ENCODE measurements at places on chromosomes 2 and 18.

DNA sequence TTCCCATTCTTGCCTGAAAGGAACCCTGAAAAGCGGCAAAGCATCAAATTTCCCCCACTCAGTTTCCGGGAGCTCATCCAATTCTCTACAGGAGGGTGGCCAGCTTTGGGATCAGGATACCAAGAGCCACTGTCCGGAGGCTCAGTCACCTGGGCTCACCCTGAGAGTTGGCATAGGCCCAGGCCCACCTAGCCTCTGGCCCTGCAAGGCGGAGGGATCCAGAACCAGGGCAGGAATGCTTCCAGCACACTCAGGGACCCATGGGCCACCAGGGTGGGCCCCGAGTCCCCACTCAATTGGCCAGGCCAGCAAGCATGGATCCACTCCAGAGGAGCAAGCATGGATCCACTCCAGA lies 432.9 kb upstream of the MYT1L start:
- DNase-seq, result no peak

GRCh38 chr2:28628506-28628905 lies 123.1 kb upstream of the PPP1CB start:
- DNase-seq, result no peak

DNA sequence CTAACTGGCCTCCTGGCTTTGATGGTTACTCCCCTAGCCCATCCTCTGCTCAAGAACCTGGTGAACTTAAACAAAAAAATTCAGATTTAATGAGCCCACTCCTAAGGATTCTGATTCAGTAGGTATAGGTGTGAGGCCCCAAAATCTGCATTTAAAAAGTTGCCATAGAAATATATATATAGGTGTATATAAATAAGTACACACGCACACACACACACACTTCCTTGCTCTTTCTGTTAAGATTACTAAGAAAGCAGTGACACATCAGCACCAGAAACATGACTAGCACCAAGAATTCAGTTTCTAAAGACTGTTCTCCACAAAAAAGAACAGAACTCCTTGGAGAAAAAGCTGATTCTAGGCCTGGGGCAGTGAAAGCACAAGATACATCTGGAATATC lies 17.8 kb downstream of the EML6 start:
- no peak for DNase-seq

- no peak for DNase-seq
These were observed 63.4 kb downstream of the EMX1 start for GRCh38 chr2:72980535-72981217.

GRCh38 chr2:204024906-204025475 lies 88.4 kb downstream of the ICOS start:
- DNase-seq, result no peak

DNA sequence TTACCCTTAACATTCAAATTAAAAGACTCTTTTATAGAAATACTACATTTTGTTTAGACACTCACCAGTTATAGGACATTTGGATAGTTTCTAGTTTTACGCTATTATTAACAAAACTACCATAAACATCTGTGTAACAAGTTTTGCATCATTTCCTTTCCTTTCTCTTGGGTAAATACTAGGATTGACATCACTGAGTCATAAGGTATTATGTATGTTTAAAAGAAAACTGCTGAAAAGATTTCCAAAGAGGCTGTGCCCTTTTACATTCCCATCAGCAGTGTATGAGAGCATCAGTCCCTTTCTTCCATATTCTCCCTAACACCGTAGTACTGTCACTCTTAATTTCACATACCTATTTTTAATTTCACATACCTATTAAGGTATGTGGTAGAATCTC lies 130.6 kb downstream of the USP34 start:
- DNase-seq, result no peak

DNA sequence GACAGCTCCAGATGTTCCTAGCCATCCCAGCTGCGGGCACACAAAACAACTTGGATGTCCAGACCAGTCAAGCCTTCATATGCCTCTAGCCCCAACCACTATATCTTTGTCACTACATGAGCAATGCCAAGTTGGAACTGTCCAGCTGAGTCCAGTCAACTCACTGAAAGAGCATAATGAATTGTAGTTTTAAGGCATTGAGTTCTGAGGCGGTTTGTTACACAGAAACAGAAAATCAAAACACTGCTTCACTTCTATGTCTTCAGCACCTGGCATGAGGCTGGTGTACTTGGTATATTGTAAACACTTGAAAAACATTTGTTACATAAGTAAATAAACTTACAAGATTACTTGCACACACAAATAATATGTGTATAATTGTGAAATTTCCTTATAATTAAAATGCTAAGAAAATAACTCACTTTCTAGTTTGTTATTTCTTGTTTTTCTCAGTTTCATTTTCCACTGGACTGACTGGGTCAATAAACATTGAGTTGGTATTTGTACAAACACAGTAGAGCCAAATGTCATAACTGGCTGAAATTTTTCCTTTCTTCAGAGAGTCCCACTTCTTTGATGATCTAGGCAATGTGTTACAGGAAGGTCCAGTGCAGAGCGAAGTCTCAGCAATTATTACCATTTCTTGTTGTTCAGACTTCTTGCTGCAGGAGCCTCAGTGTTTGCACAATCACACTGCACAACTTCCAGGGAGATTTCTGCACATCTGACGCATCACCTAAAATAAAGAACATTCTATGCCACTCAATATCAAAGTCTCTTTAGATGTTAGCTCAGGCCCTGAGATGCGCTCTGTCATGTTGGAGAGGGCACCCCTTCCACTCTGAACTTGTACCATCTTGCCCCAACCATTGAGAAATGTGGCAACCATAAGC lies 38.2 kb upstream of the DPP4 start:
- no peak for DNase-seq

DNA sequence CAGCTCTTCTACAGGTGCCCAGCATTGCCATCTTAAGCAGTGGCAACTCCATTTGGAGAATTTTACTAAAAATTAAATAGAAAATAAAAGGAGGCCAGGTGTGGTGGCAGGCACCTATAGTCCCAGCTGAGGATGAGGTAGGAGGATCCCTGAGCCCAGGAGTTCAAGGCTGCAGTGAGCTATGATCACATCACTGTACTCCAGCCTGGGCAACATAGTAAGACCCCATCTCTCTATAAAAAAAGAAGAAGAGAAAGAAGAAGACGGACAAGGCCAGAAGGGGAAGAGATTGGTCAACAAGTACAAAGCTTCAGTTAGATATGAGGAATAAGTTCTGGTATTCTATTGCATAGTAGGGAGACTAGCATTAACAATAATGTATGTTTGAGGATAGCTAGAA lies 21.7 kb upstream of the HNRNPA3 start:
- no peak for DNase-seq

DNA sequence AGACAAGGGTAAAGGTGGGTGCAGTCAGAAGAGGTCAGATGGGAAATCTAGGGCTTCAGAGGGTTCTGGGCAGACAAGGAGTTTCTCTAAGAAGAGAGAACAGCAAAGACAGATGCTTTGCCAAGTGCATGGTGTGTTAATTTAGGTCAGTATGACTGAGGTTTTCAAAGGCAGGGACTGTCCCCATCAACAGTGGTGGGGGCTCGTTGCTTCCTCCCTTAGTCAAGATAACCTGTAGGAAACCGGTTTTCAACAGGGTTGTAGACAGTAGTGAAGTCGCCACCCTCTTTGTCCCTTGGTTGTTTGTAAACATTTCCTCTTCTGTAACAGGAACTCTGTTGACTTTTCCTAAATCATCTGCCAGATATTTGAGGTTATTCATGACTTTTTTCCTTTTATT lies 11.6 kb downstream of the RAB12 start:
- DNase-seq, result no peak

DNA sequence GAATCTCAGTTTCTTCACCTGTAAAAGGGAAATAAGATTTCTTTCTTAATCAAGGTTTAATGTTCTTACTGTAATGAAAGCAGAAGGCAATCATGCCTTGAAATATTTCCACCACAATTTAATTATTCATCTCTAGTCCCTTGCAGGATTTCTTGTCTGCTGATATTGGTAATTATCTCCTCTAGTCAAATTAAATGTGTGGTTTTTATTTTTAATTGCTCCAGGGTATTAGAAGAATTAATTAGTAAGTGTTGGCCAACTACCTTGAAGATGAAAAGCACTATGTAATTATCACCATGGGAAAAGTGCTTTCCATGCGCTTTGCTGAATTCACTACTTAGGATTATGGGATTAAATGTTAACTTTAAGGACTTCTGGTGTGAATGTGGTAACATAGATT lies 8.7 kb upstream of the LAPTM4A start:
- DNase-seq, result no peak

DNA sequence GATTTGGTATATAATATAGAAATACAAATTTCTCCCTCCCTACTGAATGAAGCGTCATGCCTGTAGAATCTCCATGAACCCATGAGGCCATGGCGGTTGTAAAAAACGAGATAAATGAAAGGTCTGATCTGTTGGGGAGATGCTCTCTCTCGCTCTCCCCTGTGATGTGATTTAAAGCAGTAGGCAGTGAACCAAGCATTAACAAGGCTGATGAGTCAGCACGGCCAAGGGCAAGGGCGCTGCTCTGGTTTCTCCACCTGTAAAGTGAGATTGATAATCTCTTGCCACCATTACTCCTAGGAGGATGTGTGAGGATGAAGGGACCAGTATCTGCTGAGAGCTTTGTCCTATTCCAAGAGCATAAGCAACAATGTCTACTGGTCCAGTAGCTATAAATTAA lies 553.3 kb downstream of the CMPK2 start:
- no peak for DNase-seq

DNA sequence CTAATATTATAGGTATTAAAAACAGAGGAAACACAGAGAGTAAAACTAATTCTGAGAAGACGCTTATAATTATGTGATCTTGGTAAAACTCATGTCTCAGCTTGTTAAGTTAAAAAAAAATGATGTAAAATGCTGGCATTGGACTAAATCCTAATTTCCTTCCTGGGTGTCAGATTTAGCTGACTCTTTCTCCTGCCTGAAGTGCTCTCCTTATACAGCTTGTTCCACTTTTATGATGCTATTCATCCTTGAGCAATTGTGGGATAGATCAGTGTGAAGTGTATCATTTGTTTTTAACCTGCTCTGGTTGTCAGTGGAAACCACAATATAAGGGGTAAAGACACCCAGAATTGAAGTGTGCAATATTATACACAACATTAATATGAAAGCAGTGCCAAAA lies 84.9 kb downstream of the EFEMP1 start:
- no peak for DNase-seq

- no peak for DNase-seq
These were observed 11.4 kb upstream of the CNDP1 start for GRCh38 chr18:74522635-74523548.

GRCh38 chr2:121094101-121094500 lies 190.9 kb downstream of the TFCP2L1 start:
- DNase-seq, result no peak

- no peak for DNase-seq
These were observed 137.7 kb downstream of the THADA start for GRCh38 chr2:43458014-43458628.

DNA sequence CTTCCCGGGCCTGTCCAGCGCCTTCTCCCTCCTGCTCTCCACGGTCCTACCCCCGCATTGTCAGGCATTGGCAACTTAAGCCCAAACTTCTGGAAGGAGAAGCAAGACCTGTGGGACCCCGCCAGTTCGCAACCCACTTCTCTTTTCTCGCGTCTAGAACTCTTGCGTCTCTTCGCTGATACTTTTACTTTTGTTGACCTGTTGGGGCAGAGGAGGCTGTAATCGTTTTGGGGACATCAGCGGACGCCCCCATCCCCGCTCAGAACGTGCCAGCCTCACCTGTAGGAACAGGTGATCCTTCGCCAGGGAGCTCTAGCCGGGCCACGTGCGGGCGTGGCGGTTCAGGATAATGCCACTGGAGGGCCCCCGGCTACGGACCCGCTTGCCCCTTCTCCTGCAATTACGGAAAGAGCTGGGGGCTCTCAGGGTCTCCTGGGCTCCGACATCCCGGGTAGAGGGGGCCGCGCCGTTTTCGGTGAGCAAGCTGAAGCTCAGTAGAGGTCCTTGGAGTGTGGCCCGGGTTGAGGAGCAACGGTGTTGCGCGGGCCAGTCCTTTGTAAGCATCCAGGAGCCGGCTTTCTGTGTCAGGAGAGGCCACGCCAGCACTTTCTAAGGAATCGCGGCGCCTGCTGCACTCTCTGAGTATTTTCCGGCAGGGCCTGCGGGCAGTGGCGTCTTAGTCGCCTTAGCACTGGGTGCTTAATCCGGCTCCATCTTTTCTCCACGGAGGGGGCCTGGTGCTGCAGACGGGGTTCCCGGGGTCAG lies 1.6 kb downstream of the MTCL1 start:
- DNase-seq, result no peak

DNA sequence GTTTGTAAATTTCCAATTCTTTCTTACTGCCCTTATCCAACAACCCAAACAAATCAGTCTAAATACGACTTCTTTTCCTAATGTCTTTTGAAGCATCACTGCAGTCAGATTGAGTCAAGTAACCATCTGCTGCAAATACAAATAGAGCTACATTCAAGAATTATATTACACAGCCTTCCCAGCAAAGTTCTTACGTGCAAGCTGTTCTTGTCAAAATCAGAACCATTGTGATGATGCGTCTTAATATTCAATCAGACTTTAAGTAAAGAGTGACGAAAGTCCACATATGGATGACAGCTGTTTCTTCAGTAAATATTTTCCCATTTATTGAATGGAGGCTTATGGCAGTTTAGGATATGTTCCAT lies 943.8 kb downstream of the LRP1B start:
- DNase-seq, result no peak

GRCh38 chr2:175166216-175166824 lies 1.7 kb downstream of the ATF2 start:
- DNase-seq, result no peak

All from stimulated activated CD8-positive, alpha-beta memory T cell treated with anti-CD3 and anti-CD28 coated beads, Interleukin-7, amount 100 ng/mL, for 1 hour (primary cell).